ENCODE measurements at places on chromosomes 11 and 22. TPM values are rescaled to one million over a fixed set of nuclear protein-coding genes. Genes with fewer than 3 reads are reported as not detected.

Gene SYT12
- 0.82 TPM for polyA plus RNA-seq

Gene RBMXL2
- not detected for polyA plus RNA-seq

Gene OVCH2
- not detected for polyA plus RNA-seq

Gene CATSPER1
- polyA plus RNA-seq: not detected

DNA sequence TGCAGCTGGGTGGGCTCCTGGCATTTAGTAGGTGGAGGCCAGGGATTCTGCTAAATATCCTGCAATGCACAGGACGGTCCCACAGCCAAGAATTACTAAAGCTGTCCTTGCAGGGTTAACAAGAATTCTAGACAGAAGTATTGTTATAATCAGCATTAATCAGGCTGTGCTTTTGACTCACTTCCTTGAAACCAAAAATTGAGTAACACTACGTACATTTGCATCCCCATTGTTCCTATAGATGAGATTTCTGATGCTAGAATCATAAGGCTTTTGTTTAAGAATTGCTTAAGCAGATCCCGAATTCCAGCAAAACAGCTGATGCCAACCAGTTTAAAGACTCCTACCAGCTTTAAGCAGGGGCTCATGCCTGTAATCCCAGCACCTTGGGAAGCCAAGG lies 11.4 kb downstream of the SLC6A5 start:
- no peak for DNase-seq

- DNase-seq: no peak
These were observed 14.9 kb downstream of the PPM1F start for GRCh38 chr22:21937821-21938070.

DNA sequence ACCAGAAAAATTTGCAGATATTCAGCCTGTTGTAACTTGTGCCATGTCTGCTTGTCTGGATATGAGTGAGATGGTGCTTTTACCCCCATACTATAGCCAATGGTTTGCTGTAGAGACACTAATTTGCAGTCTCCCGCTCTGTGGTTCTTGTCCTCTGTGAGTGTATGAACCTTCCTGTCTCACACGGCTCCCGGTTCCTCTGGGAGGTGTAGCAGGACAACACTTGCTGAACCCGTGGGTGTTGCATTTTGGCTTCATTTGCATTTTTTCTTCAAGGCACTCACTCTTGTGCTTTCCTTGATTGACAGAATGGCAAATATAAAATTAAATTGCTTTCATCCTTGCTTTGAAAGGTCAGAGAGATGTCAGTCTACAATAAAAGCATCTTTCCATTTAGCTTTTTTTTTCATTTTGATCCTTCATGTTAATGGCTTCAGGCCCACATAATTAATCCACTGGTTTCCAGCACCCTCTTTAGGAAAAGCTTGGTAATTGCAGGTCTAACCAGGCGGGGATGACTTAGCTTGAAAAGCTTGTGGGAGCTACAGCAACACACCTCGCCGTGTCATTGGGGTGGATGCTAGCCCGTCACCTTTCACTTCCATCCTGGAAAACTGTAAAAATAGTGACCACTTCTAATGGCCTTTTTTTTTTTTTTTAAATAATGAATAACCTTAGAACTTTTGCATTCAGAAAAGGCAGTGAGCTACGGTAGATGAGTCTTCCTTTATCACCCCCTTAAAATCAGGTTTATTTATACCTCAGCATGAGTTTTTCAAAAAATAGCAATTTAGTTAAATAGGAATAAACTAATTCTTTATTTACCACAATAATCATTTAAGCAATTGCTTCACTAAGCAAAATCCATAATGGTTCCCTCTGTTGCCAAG lies 27.4 kb upstream of the ST14 start:
- no peak for DNase-seq

DNA sequence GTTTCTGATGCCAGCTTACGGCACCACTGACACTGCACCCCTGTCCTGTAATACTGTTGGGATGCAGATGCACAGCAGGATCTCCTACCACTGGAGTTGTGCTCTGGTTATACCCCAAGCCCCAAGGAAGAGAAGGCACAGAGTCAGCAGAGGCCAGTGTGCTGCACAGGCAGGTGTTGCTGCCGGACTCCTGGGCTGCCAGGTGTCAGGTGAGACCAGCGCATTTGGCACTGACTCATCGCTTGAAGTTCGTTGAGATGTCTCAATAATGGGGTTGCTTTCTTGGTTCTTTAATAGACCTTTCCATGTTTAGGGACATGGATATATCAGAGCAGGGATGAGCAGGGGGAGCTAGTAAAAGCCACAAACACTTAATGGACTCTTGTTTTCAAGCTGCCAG lies 75.7 kb upstream of the TTC12 start:
- DNase-seq: no peak

GRCh38 chr11:111422494-111423249 lies 43.6 kb upstream of the POU2AF1 start:
- DNase-seq: no peak

GRCh38 chr22:34395370-34395769 lies 475.1 kb upstream of the LARGE1 start:
- DNase-seq: no peak

DNA sequence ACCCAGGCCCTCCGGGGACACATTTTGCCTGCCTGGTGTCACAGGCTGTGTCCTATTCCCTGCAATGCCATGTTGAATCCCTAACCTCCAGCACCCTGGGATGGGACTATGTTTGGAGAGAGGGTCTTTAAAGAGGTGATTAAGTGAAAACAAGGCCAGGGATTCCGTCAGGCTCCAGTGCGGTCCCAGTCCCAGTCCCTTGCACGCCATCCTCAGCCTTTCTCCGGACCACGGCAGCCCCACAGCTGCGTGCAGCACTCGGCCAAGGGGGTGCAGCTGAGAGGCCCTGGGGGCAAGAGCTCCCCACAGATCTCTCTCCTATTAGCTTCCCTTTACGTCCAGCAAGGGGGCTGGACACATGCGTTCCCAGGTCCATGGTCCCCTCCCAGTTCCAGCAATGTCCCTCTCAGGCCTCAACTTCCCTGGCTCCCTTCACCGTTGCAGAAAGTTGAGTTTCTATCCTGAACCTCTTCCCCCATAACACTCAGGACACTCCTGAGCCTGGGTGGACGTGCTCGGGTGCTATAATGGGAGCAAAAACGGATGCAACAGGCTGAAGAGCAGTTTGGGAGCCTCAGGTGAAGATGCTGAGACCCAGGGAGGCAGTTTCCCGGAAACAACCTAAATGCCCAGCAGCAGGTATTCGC lies 1422.7 kb downstream of the BRD1 start:
- DNase-seq: no peak

DNA sequence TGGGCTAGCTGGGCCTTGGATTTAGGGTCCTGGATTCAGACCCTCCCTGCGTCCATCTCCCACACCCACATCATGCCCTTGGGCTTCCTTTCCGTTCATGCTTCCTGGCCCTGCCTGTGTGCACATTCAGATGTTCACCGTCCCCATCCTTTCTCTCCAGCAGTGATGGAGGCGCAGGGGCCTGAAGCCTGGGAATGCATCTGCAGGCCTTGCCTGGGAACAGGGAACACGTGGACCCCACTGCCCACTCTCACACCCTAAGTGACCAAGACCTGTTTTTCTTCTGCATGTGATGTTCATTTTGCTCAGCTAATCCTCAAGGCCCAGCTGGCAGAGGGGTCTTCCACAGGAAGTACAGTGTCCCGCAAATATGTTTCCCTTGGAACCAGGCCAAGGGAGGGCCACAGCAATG lies 91.6 kb upstream of the PARVA start:
- DNase-seq: no peak

DNA sequence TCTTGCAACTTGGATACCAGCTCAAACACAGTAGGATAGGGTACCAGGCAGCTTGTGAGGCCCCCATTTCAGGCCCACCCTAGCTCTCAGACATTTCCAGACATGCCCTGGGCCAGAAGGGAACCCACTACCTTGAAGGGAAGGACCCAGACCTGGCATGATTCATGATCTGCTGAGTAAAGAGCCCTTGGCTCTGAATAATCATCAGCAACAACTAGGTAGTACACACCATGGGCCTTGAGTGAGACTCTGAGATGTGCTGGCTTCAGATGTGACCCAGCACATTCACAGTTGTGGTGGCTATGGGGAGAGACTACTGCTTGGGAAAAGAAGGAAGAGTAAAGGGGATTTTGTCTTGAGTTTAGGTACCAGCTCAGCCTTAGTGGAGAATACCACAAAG lies 23.6 kb downstream of the JRKL start:
- DNase-seq: no peak

DNA sequence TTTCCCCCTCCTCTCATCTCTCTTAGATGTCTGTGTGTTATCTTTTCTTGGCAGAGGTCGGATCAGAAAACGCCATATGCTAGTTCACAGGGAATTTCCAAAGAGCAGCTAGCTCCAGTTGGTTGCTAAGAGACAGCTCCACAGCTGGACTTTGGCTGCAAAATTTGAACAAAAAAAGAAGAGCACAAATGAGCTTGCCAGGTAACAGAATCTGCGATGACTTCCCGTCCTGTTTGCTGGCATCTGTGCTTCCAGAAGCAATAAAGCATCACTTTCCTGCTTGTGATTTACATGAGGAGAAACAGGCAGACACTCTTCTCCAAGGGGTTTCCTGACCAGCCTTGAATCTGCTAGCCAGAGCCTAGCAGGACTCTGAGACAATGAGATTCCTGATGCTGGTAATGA lies 596.0 kb upstream of the B3GAT1 start:
- no peak for DNase-seq

- no peak for DNase-seq
These were observed 100.6 kb downstream of the CSNK2A3 start for GRCh38 chr11:11252403-11252802.

- no peak for DNase-seq
These were observed 32.8 kb downstream of the KCNQ1OT1 start for GRCh38 chr11:2666828-2667570.

DNA sequence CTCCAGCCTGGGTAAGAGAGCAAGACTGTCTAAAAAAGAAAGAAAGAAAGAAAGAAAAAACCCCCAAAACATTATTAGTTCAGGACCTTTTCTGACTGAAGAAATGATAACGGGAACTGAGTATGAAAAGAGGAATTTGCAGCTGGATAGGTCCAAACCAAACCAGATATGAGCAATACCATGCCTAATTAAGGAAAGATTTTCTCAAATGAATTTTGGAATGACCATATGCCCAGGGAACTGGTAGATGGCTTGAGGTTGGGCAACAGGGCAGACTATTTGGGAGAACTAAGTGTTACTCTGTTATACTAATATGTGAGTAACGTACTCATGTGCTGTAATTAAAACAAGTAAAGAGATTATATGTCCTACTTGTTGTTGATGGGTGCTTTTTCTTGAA lies 186.1 kb downstream of the TMEM135 start:
- DNase-seq: no peak

DNA sequence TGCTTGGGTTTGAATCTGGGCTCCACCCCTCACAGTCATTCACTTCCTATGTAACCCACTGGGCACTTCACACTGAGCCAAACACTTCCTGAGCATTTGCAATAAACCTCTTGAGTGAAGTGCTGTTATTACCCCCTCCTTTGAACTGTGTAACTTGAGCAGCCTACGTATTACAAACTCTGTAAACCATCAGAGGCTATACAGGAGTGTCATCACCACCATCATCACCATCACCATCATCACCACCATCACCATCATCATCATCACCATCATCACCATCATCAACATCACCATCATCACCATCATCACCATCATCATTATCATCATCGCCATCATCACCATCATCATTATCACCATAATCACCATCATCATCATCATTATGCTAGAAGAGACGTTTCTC lies 18.4 kb downstream of the RTL6 start:
- no peak for DNase-seq

Measured in heart left ventricle (tissue), 16 donors.